Astrocyte of the hippocampus (primary cell): ENCODE measurements at places on chromosomes 5 and 9.

GRCh38 chr9:128551657-128552152 lies 682 bp upstream of the SPTAN1 start:
- DNase-seq = no peak

DNA sequence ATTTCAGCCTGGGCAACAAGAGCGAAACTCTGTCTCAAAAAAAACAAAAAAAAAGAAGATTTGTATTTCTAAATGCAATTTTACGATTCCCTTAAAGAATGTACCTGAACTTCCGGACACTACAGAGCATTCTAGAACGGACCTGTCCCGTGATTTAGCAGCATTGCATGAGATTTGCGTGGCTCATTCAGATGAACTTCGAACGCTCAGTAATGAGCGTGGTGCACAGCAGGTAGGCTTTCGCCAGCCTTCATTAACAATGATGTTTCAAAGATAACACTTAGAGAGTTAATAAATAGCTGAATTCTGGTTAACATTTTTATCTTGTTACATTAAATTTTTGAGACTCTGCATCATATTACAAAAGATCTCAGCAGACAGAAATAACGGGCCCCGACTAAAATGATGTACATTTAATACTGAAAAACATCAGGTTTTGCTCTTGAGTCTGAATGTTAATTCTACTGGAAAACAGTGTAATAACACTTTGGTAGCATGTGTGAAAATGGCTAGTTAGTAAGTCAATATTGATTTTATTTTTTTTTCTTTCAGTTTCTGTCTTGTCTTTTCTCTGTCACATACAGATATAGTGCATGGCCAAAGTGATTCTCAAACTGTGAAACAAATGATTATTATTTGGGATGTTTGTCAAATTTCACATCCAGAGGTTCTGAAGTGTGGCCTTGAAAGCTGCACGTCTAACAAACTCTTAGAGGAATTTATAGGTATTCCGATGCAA lies 23.3 kb downstream of the CCNH start:
- DNase-seq = no peak

DNA sequence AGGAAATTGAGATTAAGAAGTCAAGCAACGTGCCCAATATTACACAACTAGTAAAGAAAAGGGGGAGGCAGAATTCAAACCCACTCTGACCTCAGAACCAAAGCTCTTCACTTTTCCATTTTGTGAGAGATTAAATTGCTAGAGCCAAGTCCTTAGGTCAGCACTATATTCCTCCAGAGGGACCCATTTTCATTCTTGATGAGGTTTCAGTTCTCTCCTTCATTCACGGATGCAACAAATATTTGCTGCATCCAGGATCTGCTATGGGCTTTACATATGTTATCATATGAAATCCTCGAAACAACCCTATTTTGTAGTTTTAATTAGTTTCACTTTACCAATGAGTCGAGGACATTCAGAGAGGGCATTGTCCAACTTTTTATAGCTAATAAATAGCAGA lies 239.2 kb downstream of the EFNA5 start:
- DNase-seq = no peak

DNA sequence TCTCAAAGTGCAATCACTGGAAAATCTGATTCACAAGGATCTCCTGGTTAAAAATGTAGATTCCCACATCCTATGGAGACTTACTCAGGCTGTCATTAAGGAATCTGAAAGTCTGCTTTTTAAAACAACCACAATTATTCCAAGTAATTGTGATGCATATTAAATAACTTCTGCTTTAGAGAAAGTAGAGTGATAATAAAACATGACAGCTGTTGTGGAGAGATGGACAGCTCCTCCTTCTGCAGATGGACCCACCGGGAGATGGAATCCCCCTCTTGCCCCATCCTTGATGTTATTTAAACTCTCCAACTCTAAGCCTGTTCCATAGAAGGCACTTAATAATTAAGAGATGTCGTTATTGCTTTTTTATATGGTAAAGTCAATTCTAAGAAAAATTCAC lies 802.2 kb downstream of the CDH12 start:
- no peak for DNase-seq

GRCh38 chr9:135864447-135865049 lies 42.8 kb downstream of the CAMSAP1 start:
- DNase-seq = peak; percentile 75

GRCh38 chr9:26210338-26210851 lies 532.2 kb upstream of the TUSC1 start:
- DNase-seq = peak; percentile 11

DNA sequence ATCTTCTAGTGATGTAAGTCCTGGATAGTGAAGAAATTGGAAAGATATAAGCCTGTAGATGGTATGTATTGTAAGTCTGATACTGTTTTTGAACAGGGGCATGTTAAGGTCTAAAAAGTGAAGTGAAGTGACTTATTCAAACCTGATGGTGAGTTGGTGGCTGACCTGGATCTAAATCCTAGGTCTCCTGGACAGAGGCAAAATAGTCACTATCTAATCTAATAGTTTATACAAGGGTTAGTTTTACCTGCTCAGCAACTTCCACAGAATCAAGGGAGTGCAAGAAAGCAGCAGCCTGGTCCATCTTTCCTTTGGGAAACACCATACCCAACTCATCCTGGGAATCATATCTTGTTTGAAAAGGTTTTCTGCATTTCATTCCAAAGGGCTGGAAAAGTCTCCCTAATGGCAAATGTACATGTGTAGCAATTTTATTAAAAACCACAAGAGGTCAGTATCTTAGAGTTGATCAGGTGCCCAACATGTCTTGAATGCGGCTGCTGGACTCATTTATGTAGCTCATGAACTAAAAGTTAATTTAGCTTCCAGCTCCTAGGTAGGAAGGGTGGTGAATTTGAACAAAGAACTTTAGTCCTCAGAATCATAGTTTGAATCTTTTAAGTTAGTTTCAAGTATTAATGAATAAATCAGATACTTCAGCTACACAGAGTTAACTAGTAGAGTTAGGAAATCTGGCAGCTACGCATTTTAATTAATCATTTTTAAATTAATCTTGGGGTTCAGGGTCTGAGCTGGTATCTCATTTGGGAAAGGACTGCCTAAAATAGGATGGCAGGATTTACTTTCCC lies 26.0 kb downstream of the SKP2 start:
- DNase-seq = peak; percentile 65

GRCh38 chr9:13078164-13078563 lies 201.3 kb downstream of the MPDZ start:
- DNase-seq = no peak

GRCh38 chr5:79731775-79732174 lies 42.1 kb downstream of the CMYA5 start:
- DNase-seq = no peak

DNA sequence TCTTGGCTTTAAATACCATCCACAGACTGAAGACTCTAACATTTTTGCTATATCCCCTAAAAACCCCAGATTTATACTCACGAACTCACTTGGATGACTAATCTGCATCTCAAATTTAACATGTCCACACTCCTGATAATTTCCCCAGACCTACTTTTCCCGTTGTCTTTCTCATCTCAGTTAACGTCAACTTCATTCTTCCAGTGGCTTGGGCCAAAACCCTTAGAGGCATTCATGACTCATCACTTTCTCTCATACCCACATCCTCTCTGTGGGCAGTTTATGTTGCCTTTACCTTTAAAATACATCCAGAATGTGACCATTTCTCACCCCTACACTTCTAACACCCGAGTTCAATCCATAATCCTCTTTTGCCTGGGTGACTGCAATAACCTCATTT lies 96.7 kb downstream of the EDIL3 start:
- peak; percentile 81 for DNase-seq

DNA sequence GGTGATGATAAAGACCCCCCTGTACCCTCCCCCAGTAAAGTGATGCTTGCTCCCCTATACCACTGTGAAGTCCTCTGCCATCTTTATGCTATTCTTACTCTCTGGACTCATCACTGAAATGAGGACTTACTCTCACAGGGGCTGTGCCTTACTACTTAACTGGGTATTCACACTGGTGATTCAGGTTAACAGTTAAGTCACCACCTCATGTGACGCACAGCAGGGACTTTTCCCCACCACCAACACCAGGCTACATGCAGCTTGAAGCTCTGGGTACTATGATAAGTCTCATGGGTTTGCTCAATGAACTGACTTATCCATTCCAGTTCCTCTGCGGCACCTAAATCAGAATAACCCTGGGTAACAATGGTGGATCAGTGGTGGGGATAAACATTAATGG lies 163.7 kb downstream of the ELAVL2 start:
- no peak for DNase-seq

DNA sequence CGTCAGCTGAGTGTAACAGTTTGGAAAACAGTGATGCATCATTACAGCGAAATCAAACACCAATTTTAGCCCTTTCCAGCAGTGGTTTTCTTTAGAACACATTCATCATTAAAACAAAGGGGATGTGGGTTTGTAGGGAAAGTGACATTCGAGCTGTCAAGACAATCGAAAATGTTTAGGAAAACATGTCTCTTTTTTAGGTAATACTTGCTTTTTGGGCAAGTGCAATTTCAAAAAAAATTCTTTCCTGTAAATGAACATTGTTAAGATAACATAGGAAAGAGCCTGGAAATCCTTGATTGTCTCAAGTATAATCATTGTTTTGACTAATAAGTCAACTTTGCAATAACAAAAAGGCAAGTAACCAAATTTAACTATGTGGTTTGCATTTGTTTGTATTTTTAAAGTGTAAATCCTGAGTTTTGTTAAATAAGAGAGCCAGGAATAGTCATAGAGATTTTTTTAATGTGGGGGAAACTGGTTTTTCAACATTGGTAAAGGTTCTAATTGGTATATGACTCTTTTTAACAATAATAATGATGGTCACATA lies 182.5 kb downstream of the TTLL11 start:
- peak; percentile 34 for DNase-seq

GRCh38 chr9:21381448-21382339 lies 3.5 kb downstream of the IFNA2 start:
- DNase-seq = no peak
